HT1080 (cell line): ENCODE measurements at places on chromosomes 13 and 19.

DNA sequence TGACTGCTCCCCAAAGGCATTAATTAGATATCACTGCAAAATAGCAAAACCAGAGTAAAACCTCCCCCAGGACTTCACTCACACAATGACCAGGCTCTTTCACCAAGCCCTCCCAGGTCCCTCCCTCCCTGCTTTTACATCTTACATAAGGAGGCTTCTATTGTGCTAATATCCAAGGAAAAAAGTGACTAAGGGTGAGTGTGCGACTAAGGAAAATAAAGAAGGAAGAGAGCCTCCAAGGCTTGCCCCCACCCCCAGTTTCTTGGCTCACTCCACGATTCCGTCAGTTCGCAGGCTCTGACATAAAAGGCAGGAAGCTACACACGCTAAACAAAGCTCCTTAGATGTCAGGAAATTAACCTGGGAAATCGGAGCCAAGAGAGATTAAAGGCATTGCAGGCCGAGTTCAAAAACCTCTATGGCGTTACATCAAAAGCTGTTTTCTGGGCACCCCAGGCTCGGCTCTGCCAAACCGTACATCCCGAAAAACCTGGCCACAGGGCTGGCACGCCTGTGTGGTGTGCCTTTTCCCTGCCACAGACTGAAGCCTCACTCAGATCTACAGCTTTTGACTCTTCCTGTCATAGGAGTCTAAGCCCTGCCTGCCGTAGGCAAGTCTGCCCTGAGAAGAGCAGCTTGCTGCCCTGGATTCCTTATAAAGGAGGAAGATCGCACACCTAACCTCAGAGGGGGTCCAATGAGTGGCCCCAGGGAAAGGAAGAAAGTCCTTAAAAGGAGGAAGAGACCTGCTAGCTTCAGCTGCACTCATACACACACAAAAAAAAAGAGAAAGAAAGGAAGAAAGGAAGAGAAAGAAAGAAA is 67.0 kb upstream of the SERP2 start:
- peak; percentile 100 for DNase-seq

- no peak for DNase-seq
Observed at GRCh38 chr19:40663695-40664692, 26.5 kb downstream of the NUMBL start.

DNA sequence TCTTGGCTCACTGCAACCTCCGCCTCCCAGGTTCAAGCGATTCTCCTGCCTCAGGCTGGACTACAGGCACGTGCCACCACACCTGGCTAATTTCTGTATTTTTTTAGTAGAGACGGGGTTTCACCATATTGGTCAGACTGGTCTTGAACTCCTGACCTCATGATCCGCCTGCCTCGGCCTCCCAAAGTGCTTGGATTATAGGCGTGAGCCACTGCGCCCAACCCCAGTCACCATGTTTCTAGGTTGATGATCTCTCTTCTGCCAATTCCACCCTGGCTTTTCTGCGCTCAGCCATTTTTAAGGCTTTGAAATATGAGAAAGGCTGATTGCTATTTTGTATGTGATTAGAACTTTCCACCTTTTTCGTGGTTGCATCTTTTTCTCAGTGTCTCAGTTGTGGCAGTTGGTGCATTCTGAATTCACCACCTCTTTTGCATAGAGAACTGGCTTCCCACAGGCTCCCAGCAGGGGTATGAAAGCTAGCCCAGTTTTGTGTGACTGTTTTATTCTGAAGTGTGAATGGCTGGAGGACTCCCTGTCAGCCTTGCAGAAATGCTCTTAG is 15.5 kb downstream of the CEACAM1 start:
- DNase-seq = no peak

GRCh38 chr13:71613066-71613745 is 253.8 kb downstream of the DACH1 start:
- no peak for DNase-seq

GRCh38 chr19:39661565-39661964 is 5.9 kb downstream of the LGALS16 start:
- no peak for DNase-seq
